ENCODE measurements at places on chromosomes 16 and 17.

DNA sequence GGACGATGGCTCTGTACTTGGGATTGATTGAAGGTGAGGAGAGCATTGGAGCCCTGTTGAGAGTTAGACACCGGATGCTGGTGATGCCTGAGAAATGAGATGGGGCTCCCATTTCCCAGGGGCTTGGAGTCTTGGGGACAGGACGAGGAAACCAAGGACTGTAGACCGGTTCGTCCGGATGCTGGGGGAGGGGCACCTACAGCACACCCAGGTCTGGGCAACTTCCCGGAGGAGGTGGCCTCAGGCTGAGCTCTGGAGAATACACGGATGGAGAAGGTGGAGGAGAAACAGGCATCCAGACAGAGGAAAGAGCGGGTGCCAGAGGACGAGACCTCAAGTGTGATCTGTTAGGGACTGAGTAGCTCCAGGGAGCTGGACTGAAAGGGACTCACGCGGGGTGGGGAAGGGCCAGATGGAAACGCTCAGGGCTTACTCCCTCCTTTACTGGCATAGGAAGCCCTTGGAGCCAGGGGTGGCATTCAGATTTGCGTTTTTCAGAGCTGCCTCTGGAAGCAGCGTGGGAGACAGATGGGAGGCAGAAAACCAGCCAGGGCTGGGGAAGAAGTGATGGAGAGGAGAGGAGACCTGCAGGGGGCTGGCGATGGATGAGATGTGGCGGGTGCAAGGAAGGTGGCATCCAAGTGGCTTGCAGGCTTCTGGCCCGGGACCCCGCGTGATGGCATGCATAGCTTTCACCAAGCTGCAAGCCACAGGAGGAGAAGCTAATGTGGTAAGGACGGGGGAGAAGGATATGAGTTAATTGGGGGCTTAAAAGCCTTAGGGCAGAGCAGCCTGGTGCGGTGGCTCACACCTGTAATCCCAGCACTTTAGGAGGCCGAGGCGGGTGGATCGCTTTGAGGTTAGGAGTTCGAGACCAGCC lies 8.3 kb downstream of the C1QTNF1 start:
- DNase-seq = no peak

DNA sequence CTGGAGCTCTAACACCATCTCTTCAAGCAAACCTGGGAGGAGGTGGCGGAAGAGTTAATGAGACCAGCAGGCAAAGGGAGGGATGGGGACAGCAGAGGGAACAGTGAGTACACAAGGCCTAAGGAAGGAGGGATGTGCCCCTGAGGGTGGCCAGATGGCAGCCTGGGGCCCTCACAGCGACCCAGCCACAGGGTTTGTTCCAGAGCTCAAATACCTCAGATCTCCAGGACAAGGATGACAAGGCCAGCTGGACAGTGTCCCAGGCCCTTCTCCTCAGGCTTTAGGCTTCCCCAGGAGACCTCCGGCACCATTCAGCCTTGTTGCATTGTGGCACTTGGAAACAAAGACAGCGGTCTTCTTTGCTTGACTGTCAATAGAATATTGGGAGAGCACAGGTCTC lies 14.9 kb downstream of the CDIP1 start:
- DNase-seq = no peak

- DNase-seq = no peak
Observed at GRCh38 chr17:27404676-27405075, 51.6 kb upstream of the KSR1 start.

- no peak for DNase-seq
Observed at GRCh38 chr16:88713568-88714419, 7.5 kb downstream of the CTU2 start.

- DNase-seq = no peak
Observed at GRCh38 chr17:56109836-56110235, 43.4 kb upstream of the ANKFN1 start.

DNA sequence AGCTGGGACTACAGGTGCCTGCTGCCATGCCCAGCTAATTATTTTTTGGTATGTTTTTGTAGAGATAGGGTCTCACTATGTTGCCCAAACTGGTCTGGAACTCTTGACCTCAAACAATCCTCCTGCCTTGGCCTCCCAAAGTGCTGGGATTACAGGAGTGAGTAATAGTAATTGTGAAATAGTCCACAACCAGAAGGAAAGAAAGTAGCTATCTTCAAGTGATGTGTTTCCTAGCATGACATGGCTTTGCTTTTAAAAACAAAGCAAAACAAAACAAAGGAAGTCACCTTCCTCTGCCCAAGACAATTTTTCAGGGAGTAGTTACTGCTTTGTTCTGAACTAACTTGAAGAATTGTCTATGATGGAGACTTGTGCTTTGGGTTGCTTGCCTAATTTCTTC lies 27.0 kb downstream of the ATP6V0A1 start:
- no peak for DNase-seq

GRCh38 chr17:28725660-28726225 lies 290 bp downstream of the TLCD1 start:
- DNase-seq = no peak

DNA sequence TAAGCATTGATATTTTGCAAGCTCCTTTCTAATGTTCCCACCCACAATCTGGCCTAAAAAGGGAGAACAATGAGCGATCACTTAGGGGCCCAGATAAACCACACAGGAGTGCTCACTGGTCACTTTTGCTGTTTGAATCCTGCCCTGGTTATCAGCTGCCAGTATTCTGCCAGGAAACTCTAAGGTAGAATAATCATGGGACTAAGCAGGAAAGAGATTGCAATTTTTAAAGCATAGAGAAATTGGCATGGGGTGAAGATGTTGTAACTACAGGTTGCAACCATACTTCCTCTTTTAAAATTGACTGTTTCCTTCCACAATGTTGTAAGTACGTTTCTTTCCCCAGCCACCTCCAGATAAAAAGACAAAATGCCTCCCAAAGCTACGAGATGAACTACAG lies 251.2 kb upstream of the CDH11 start:
- DNase-seq = no peak

- DNase-seq = no peak
Observed at GRCh38 chr17:16272111-16272840, 55.3 kb downstream of the PIGL start.

DNA sequence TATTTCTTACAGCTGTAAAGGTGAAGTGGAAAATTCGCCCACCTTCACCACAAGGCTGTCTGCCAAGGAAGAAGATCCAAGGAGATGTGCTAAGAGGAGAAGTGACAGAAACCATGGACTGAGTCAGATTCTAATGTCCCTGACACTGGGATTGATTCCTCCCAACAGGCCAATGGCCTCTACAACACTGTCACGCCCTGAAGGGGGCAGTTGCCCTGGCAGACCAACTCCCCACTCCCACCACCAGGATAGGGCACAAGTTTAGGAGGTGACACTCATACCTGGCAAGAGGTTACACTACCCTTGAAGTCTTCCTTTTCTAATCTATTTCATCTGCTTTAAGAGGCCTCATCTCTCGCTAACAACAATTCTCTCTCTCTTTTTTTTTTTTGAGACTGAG lies 16.1 kb downstream of the PIP4K2B start:
- DNase-seq = no peak

- DNase-seq = peak; percentile 84
Observed at GRCh38 chr17:75036643-75037268, 10.0 kb downstream of the ATP5PD start.

DNA sequence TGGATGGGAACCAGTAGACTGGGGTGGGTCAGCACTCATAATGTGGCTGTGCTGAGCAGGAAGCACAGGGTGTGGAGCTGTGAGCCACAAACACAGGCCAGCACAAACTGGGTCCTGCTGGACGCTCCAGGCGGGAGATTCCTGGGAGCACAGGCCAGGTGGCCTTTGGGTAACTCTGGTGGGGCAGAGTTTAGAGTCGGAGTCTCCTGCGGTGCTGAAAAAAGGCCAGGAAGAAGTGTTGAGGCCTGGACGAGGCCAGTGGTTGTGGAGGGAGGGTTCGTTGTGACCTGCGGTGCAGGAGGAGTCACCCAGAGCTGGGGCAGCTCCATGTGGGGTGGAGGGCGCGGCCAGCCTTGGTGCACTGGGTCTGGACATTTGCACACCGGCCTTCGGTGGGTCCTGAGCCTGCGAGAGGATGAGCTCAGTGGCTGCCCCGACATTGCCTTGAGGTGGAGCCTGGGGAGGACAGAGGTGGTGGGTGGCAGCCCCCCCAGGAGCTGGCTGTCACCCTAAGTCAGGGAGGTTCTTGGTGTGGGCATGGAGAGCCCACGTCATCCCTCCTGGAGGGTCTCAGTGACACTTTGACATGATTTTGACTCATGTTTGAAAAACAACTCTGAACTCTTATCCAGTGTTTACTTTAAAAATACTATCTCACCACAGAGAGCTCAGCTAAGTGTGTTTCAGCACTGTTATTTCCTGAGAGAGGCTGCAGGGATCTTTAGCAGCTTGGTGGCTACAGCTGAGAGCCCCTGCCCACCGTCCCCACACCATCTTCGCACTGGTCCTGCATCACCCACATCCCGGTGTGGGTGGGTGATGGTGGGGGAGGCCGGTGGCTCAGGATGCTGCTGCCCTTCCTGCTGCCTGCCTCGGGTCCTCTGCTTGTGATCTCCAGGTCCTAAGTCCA lies 98.7 kb downstream of the NPIPB11 start:
- DNase-seq = no peak

GRCh38 chr17:1462164-1463112 lies 6.4 kb upstream of the CRK start:
- no peak for DNase-seq

GRCh38 chr16:57720142-57720575 lies 15.4 kb upstream of the KATNB1 start:
- peak; percentile 58 for DNase-seq

DNA sequence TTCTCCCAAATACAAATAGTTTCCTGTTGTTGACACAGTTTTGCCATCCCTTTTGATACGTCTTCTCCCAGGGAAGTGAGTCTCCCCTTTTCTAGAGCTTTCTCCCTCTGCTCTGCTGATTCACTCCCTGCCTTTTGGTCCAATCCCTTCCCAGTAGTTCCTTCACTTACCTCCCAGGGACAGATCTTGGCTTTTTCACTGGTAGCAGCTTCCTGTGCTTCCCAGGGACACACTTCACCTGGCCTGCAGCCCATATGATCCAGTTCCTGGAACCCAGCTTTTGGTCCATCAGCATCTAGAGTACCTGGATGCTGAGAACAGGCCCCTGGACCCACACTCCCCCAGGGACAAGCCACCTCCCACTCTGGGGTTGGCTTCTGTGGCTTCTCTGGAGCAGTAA lies 15.8 kb downstream of the GPR179 start:
- DNase-seq = no peak

DNA sequence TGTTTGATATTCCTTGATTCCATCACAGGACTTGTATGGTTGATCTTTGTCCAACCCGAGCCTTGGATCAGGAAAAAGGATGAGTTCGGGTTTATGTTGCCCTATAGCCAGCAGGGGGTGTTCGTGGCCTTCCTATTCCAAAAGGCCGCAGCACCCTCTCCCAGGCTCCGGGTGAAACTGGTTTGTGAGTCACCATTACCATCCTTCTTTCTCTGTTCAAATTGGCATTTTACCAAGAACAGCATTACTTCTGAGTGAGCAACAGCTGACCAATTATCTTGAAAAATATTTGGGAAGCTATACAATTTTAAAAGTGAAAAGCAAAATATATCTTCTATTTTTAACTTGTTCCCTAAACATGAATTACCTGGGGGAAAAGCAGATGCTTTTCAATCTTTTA lies 24.3 kb upstream of the KRT20 start:
- peak; percentile 83 for DNase-seq

DNA sequence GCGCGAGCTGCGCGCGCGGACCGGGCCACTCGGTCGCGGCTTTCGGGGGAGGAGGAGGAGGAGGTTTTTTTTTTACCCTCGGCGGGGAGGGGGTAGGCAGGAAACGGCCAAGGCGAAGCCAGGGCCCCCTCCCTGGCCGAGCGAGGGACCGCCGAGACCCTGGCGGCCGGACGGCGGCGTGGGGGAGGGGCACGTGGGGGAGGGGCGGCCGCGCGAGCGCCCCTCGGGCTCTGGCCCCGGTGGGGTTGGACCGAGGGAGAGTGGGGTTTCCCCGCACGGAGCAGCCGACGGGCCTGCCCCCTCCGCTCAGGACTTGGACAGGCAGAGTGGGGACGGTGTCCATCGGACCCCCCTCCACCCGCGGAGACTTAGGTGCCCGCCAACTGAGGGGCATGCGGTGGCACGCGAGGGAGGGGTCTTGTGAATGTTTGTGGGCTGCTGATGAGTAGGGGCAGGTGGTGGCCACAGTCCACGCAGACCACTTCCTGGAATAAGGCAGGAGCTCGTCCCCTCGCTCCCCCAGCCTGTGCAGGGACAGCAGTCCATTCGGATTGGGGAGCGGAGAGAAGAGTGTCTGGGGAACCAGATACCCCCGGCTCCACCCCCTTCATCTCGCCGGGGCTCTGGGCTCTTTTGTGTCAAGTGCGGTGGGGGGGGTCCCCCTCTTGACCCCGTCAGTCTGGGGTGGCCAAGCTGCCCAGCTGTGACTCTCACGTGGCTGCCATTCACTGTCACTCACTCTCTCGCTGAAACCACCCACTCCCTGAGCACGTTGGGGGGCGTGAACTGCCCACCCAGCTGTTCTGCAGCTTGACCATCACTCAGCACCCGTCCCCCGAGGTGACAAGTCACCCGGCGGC lies 3.0 kb upstream of the CHD3 start:
- peak; percentile 76 for DNase-seq

- DNase-seq = no peak
Observed at GRCh38 chr16:89393738-89394406, 96.5 kb downstream of the ANKRD11 start.

- no peak for DNase-seq
Observed at GRCh38 chr16:84830765-84831384, 11.1 kb downstream of the CRISPLD2 start.

DNA sequence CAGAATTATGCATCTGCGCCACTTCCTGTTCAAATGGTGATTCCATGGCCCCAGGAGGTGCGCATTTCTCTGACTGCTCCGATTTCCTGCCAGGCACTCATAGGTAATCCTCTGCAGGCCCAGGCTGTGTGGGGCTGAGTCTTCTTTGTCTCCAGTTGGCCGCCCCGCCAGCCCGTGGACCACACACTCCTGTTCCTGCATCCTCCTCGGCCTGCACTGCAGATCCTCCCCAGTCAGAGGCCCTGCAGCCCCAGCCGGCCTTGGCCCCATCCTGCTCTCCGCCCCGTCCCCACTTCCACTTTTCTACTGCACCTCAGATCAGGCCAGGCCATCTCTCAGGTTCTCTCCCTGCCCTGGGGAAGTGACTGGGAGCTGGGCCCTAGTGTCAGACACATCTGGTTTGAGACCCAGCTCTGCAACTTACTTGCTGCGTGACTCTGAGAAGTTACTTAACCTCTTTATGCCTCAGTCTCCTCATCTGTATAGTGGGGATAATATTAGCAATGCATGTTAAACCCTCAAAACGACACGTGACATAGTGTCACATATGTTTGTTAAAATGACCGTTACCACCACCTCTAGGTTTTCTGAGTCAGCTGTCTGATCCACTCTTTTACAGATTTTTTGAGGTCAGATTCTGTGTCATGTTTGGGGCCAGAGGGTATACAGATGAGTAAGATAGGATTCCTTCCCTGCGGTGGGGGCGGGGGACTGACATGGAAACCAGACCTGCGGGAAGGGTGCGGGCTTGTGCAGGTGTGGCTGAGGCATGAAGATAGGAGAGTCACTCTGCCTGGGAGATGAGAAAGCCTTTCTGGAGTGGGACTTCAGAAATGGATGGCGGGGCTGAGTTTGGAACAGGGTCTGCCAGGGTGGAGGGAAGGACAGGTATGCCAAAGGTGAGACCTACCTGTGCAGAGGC lies 12.8 kb downstream of the RAB11FIP4 start:
- no peak for DNase-seq

- no peak for DNase-seq
Observed at GRCh38 chr17:77890771-77891170, 67.7 kb upstream of the TNRC6C start.

- DNase-seq = peak; percentile 12
Observed at GRCh38 chr17:40564195-40564882, 933 bp downstream of the CCR7 start.

- peak; percentile 59 for DNase-seq
Observed at GRCh38 chr16:85984947-85985451, 86.0 kb downstream of the IRF8 start.
